ENCODE measurements at places on chromosomes 13 and 19.

- no peak for DNase-seq
These were observed 612.1 kb downstream of the TBC1D4 start for GRCh38 chr13:74869846-74870245.

DNA sequence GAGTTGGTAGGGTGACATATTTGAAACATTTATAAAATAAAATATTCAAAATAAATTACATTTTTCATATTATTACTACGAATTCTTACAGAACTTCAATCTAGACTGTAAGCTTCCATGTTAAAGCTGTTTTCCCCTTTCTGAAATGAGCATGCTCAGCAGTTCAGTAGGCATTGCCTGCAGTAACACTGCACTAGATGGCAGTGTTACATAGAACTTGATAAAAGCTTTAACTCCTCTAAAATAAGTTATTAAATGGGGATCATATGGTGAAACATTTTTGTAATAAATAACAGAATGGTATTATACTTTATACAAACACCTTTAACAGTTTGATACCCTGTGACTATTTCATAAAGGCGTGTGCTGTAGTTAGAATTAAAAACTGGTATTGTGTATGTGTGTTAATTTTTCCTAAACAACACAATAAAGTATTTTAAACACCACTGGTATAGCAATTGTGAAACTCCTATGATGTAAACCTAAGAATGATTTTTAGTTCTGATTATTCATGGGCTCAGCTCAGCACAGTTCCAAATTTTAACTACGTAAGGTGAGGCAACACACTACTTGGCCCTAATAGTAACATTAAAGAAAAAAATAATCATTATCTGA is 11.6 kb upstream of the GPR18 start:
- DNase-seq, result no peak

DNA sequence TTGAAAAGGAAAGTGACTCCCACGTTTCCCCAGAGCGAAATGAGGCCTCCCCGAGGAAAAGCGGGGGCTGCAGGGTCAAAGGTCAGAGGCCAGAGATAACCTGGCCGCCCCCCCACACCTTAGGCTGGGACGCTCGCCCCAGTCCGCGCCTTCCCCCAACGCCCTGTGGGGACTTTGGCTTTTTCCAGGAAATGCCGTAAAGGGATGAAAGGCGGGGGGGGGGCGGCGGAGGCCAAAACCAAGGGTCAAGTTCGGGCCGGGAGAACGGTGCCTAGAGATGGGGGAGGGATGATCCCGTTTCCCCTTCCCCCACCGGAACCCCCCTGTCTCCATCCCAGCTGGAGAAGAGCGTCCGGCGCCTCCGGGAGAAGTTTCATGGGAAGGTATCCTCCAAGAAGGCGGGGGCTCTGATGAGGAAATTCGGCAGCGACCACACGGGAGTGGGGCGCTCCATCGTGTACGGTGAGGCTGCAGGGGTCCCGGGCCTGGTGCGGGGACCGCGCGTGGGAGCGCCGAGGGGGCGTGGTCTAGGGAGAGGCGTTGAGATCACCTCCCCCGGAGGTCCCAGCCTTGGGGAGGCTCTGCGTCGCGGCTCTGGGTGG is 575 bp downstream of the SHFL start:
- DNase-seq, result no peak

DNA sequence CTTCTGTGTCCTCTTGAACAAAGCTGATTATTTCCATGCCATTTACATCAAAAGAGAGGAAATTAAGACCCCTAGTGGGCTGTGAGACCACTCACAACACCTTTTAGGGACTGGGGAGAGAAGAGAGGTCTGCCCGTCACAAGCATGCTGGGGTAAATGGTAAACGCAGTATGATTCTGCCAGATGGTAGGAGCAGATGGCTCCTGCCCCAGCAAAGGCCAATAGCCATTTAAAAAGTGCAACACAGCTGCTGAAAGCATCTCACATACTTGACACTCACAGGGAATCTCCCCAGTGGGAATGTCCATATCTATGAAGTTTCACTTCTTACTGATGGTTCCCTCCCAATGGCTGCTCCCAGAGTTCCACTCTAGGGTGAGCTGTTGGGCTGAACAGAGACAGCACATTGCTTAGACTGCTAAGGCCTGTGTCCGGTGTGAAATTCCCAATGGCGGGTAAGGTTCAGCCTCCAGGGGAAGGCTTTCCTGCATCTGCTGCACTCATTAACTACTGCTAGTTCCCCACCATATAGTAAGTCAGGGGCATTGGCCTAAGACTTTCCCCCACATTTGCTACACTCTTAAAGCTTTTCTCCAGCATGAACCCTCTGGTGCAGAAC is 7.4 kb downstream of the ZNF671 start:
- no peak for DNase-seq

DNA sequence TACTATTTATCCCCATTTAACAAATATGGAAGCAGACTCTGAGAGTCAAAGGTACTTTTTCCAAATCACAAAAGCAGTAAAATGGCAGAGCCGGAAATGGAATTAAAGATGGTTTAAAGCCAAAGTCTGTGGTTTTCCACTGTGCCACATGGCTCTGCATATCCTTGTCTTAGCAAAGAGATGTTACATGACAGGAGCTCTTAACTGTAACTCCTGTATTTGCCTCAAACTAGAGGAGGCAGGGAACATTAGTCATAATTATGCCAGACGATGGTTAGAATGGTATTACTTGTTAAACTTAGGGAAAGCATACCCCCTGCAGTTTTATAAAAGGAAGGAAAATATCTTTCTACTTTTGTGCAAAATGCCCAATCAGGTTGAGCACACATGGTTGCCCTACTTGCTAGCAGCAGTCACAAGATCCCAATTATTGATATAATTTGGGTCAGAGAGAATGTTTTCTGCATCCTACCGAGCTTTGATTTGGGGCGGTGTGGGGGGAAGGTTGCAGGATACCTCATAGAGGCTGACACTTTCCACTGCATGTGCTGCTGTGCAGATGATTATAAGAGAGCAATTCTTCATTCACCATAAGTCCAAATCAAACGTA is 42.0 kb upstream of the MAB21L1 start:
- DNase-seq, result no peak

GRCh38 chr13:59755632-59756290 is 408.0 kb downstream of the DIAPH3 start:
- no peak for DNase-seq

- no peak for DNase-seq
These were observed 14.5 kb upstream of the TPP2 start for GRCh38 chr13:102582256-102582655.

GRCh38 chr19:2888731-2889224 is 11.9 kb upstream of the ZNF57 start:
- peak; percentile 38 for DNase-seq

GRCh38 chr13:64371045-64371444 is 2859.1 kb downstream of the PCDH9 start:
- no peak for DNase-seq

DNA sequence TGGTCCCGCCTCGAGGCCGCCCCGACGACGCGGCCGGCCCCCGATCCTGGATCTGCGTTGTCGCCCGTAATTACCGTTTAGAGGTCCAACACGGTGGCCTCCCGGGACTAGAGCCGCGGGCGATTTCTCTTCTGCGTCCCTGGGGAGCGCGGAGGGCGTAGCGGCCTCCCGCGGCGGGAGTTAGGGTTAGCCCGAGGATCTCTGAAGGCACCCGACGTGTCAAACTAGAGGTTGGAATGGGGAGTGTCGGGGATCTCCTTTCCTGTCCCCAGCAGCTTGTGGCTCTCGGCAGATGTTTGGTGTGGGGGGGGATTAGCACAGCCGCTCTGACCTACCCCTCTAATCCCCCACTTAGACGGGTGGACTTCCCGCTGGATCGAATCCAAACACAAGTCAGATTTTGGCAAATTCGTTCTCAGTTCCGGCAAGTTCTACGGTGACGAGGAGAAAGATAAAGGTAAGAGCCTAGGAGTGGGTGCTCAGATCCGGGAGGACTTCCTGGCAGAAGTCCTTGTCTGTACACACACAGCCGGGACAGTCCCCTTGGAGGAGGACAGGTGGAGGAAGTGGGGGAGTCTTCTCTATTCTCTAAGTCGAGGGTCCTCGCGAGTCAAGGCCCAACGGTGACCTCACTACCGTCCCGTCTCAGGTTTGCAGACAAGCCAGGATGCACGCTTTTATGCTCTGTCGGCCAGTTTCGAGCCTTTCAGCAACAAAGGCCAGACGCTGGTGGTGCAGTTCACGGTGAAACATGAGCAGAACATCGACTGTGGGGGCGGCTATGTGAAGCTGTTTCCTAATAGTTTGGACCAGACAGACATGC is 581 bp downstream of the CALR start:
- DNase-seq, result no peak

GRCh38 chr19:737591-738093 is 13.3 kb upstream of the MISP start:
- peak; percentile 47 for DNase-seq

DNA sequence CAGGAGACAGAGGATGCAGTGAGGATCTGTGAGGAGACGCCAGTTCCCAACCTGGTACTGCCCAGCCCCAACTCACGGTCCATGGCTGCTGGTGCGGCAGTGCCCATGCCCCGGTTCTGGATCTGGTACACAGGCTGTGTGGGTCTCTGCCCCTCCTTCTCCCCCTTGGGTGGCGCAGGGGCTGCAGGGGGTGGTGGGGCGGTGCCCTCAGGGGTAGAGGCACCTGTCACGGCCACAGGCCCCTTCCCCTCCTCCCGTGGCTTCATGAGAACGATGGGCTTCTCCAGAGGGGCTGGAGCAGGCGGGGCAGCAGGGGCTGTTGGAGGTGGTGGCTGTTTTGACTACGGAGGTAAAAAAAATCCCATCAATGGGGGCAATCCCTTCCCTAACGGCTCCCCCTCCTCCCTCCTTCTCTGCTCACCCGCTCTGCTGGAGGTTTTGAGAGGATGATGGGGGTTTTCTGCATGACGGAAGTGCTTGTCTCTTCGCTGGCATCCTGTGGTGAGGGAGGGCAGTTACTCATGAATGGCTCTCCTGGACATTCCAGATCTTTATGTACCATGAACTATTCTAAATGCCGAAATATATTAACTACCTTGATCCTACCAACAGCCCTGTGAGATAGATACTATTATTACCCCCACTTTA is 7.1 kb downstream of the SMG9 start:
- no peak for DNase-seq

DNA sequence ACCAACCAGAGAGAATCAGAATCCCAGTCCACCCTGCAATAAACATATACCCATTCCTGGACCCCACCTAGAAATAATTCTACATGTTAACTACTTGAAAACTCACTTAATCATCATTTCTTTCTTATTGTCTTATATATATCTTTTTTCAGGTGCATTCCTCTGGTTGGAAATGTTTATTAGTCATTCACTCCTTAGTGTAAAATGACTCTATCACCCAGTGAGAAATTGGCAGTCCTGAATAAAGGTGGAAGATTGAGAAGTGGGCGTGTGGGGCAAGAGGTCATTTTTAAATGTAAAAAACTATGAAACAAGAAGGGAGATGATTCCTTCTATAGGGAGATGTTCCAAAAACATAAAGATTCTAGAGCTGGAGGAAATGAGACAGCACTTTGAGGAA is 101.2 kb upstream of the MBNL2 start:
- no peak for DNase-seq

- no peak for DNase-seq
These were observed 863 bp downstream of the ANKRD10 start for GRCh38 chr13:110914081-110914330.

GRCh38 chr13:76772241-76772640 is 114.0 kb downstream of the KCTD12 start:
- DNase-seq, result no peak

DNA sequence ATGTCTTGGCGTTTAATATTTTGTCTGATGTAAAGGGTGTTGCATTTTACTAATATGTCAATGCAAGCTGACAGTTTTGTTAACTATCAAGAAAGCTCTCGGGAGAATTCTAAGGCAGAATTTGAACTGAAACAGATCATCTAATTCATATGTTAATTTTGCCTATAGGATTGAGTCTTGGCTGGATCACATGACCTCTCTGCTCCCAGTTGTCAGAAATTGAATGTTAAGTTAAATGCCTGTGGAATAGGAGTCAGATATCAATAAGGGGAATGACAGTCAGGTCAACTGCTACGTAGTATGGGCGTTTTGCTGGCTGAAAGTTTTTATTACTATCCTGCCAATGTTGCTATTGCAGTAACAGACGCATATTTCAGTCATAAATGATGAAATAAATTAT is 358.5 kb downstream of the MYO16 start:
- no peak for DNase-seq

- no peak for DNase-seq
These were observed 27.3 kb downstream of the PTPRS start for GRCh38 chr19:5313307-5313706.

DNA sequence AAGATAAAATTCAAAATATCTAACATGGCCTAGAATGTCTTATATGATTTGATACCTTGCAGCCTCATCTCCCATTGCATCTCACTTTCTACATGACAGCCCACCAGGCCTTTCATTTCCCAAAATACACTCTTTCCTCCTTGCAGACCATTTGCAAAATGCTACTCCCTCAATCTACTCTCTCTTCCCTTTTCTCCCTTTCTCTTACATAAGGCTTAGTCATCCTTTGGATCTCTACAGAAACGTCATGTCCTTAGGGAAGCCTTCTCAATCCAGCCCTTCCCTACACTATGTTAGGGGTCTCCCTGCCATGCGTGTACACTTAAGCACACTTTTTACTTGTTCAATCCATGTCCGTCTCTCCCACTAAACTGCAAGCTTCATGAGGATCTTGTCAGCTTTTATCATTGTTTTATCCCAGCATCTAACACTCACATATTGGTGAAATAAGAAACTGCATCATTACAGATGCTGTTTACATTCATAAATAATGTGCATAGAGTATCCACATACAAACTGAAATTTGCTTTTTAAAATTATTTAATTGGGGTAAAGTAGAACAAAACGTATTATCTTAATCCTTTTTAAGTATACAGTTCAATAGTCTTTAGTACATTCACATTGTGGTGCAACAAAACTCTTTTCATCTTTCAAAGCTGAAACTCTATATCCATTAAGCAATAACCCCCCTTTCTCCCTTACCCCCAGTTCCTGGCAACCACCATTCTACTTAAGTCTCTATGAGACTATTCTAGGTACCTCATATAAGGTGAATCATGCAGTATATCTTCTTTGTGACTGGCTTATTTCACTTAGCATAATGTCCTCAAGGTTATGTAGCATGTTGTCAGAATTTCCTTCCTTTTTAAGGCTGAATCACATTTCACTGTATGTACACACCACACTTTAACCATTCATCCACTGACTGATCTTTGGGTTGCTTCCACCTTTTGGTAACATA is 11.5 kb upstream of the WBP4 start:
- no peak for DNase-seq

- no peak for DNase-seq
These were observed 24.2 kb downstream of the RASA3 start for GRCh38 chr13:114108141-114108761.
